Effector CD8-positive, alpha-beta T cell (primary cell): ENCODE measurements at places on chromosomes 1 and 21.

GRCh38 chr1:42453386-42453785 is 2.4 kb downstream of the ZMYND12 start:
- no peak for DNase-seq

GRCh38 chr1:24961961-24962861 is 32.1 kb upstream of the RUNX3 start:
- no peak for DNase-seq

- no peak for DNase-seq
These were observed 143.4 kb upstream of the USP24 start for GRCh38 chr1:55358581-55358980.

DNA sequence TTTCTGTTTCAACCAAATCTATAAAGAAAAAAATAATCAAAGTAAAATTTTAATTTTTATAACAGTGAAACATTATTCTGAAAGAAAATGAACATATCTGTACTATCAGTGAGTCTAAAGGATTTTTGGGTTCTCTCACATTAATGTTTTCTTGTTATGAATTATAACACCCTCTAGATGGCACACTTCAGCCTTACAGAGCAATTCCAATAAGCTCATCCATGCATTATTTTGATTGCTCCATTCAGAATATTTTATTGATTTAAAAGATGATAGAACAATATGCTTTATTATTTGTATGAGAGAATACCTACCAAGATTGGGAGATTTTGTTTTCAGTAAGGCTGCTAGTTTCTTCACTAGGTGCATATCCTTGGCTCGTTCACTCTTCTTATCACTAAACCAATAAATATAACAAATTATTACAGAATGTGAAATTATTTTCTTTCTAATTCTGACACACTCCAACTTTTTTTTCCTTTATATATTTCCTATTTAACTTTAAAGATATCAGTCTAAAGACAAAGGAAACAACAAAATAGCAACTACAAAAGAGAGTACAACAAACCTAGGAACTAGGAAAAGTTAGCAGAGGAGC is 82.4 kb downstream of the RAB3GAP2 start:
- no peak for DNase-seq

DNA sequence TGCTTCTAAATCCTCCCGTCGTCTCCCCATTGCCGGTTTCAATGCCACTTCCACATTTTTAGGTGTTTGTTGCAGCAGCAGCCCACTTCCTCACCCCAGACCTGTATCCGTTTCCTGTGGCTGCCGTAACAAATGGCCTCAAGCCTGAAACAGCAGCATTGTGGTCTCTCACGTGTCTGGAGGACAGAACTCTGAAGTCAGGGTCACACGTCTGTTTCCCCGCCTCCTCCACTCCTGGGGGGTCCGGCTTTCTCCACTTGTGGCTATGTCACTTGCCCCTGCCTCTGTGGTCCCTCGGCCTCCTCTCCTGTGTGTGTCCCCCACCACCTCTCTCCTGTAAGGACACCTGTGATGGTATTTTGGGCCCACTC is 21.8 kb downstream of the TRPM2 start:
- no peak for DNase-seq

DNA sequence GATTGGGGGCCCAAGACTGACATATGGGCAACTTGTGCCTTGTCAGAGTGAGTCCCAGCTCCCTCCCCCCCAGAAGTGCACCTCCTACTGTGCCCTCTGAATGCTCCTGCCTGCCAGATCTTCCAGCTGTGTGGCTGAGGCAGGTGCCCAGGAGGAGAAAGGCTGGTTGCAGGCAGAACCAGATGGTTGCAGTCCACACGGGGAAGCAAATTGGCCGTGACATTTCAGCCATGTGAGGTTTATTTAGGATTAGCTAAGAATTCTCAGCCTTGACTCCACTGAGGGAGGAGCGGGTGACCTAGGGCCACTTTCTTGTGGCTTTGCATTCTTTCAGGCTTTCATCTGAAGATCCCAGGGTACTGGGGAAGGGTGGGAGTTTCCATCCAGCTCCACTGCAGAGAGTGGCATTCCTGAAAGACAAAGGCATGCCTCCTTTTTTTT is 33.8 kb downstream of the PEX14 start:
- no peak for DNase-seq

DNA sequence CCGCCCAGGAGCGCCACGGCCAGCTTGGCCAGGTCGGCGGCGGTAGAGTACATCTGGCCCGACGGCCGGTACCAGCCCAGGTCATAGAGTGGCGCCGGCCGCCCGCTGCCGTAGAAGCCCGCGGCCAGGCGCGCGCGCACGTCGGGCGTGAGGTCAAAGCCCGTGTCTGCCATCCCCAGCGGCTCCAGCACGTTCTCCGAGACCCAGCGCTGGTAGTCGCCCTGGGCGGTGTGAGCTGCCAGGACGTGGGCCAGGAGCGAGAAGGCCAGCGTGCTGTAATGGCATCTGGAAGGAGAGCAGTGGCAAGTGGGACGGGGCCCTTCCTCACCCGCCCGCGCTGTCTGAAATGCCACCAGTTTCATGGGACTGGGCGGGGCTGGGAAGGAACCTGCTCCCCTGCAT is 18.9 kb downstream of the LACTBL1 start:
- no peak for DNase-seq

DNA sequence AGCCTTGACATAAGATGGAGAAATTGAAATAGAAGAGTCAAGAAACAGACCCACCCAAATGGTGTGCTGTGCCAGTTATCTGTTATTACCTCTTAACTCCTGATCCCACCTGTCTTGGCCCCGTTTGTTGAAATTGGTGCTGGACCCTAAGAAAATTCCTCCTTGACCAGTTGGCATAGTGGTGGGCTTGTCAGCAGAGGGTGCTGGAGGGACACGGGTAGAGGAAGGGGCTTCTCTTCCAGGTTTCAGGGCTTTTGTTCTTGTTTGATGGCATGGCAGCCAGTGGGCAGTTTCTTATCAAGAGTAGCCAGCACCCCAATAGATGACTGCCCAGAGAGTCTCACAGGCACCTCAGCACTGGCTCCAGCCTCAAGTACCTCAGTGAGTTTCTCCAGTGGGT is 51.6 kb downstream of the PCBP3 start:
- no peak for DNase-seq

DNA sequence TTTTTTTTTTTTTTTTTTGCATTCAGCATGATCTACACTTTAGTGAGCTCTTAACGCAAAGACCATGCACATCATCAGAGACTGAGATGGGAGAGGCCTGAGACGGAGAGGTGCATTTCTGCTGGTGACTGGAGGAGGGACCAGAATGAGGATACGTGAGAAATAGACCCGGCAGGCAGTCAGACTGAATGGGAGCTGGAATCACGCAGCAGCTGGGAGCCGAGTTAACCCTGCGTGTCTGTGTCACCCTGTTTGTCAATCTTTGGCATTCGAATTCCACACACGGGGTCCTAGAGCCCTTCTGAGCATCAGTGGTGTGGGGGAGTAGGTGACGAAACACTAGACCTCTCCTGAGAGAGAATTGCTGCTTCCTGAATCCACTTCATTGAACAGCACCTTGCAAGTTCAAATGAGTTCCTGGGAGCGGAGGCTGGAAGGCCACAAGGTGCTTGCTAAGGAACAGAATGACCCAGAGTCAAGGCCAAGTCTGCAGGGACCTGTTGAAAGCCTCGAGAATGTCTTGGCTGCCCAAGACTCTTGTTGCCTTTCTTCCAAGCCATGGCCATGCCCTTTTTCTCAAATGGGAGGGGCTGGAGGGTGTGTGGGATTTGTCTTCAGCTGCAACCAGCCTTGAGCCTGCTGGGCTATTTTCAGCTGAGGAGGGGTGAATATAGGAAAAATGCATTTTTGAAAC is 123.3 kb downstream of the CNIH3 start:
- no peak for DNase-seq

GRCh38 chr1:61496501-61496900 is 228.4 kb downstream of the TM2D1 start:
- DNase-seq, result no peak

DNA sequence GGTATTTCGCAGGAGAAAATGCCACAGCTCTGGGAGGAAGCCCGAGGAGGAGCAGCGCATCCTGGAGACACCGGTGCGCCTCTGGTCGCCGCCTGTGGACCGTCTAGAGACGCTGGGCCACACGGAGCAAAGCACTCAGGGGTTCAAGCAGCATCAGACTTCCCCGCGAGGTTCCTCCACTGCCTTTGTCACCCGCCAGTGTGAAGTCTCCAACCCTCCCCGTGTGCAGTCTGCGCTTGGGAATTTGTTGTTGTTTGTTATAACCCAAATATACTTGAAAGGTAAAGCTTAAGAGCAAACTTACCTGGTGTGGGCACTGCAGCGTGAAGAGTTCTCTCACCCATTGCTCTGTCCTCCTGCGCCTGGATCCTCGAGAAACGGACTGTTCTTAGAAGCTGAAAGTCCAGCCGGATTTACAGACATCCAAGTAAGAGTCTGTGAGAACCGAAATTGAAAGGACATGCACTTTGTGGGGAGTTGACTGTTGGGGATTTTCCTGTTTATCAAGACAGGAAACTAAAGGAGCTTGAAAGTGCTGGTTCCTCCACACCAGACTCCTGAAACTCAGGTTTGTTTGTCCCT is at the start of gene GBP4:
GBP4 (minus strand) TSS at position 452 of the 582 bp plus-strand sequence; CDS start at position 344, 108 bp downstream.
- DNase-seq, result no peak

DNA sequence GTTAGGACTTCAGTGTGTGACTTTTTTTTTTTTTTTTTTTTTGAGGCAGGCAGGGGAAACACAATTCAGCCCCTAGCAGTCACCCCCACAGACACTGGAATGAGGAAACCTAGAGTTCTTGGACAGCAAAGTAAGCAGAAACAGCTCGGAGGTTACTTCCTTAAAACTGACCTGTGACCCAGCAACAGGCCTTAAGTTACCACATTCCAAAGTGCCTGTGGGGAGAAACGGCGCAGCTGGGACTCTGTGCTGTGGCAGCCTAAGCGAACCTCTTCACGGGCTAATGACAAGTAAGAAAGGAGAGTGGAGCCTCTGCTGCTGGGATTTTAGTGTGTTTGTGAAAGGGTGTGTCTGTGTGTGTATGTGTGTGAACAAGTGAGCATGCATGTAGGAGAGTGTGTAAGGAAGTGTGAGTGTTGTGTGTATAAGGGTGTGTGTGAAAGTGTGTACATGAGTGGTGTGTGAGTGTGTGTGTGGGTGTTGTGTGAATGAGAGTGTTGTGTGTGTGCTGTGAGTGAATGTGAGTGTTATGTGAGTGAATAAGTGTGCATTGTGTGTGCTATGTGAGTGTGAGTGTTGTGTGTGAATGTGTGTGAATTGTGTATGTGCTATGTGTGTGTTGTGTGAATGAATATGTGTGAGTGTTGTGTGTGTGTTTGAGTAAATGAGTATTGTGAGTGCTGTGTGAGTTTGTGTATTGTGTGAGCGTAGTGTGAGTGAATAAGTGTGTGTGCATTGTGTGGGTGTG is 180.8 kb downstream of the BRINP2 start:
- no peak for DNase-seq

GRCh38 chr1:246761396-246761795 is 37.2 kb downstream of the SCCPDH start:
- DNase-seq, result no peak
